Muscle of leg (tissue), 16 donors: ENCODE measurements at places on chromosomes 6 and 20.
A peak's percentile ranks its signal among the peaks of the same experiment; 100 is the strongest.

GRCh38 chr6:155418017-155418761, 37.5 kb downstream of the NOX3 start:
- DNase-seq: peak; percentile 66

- no peak for DNase-seq
Observed at GRCh38 chr6:39076623-39077535, 28.3 kb downstream of the GLP1R start.

DNA sequence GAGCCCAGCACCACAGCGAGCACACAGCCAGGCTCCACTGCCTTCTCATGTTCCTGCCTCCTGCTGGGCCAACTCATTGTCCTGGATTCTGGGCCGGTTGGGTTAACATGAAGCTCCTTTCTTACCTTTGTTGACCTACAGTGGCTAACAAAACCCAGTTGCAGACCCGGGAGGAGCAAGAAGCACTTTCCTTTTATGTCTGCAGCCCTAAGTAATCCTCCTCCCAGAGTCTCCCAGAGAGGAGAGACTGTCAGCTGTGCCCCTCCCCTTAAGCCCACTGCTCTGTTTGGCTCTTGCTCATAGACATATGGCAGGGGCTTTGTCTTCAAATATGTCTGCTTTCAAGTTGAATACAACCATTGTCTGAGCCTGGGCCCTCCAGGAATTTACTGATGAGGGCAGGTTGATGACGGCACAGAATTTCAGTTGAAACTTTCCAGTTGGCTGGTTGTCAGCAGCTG, 55.2 kb downstream of the PSMB1 start:
- DNase-seq: peak; percentile 59

- no peak for DNase-seq
Observed at GRCh38 chr6:45666846-45667245, 289.1 kb upstream of the SUPT3H start.

GRCh38 chr6:138194287-138194686, 24.0 kb downstream of the PBOV1 start:
- peak; percentile 58 for DNase-seq

GRCh38 chr6:41346441-41346840, 11.0 kb downstream of the NCR2 start:
- no peak for DNase-seq

DNA sequence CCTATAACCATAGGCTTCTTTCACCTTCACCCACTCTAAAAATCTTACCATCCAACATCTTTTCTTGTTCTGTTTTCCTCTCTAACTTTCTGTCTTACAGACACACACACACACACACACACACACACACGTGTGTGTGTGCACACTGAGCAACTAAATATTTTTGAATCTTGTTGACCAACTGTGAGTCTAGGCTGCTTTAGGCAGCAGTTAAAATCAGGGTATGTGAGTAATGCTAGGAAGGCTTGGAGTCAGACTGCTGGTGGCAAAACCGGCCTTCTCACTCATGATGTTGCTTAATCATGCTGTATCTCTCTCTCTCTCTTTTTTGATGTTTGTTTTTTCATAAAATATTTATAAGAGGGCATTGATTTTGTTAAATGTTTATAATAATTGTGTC, 103.1 kb upstream of the TBX18 start:
- no peak for DNase-seq

GRCh38 chr6:108452711-108453195, 108.0 kb upstream of the FOXO3 start:
- DNase-seq: peak; percentile 91

GRCh38 chr6:154468760-154469159, 41.7 kb downstream of the CNKSR3 start:
- no peak for DNase-seq

DNA sequence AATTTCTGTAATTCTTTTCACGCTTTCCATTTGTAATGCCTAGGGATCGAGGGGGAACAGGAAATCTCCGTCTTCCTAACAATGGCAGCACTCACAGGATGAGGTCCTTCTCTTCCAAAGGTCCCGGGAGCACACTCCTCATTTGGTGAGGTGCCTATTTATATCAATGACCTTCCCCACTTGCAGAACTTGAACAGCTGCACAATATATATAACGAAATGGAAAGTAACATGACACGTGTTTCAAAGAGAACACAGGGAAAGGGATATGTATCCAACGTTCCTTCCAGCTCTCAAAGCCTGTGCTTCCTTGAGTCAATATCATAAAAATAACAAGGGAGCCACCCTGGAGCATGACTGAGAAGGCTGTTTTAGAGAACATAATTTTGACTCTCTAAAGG, 78.6 kb upstream of the RBM24 start:
- DNase-seq: peak; percentile 98

- peak; percentile 86 for DNase-seq
Observed at GRCh38 chr20:11521476-11522365, 396.0 kb upstream of the BTBD3 start.

GRCh38 chr6:68637071-68637470, 2.0 kb downstream of the ADGRB3 start:
- DNase-seq: no peak

DNA sequence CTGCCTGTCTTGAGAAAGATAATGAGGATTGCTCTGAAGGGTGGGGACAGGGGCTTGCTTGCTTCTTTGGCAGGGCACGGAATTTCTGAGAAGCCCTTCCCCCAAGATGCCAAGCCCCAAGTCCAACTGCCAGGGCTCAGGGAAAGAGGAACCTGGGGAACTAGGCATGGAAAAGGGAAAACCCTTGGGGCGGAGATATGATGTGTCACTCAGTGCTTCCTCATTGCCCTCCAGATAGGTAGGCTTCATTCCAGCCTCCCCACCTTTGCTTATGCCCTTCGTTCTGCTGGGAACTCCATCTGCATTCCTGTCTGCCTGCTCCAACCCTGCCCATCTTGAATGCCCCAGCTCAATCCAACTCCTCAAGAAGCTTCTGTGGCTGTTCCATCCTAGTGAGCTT, 61.2 kb downstream of the VEGFA start:
- DNase-seq: no peak

DNA sequence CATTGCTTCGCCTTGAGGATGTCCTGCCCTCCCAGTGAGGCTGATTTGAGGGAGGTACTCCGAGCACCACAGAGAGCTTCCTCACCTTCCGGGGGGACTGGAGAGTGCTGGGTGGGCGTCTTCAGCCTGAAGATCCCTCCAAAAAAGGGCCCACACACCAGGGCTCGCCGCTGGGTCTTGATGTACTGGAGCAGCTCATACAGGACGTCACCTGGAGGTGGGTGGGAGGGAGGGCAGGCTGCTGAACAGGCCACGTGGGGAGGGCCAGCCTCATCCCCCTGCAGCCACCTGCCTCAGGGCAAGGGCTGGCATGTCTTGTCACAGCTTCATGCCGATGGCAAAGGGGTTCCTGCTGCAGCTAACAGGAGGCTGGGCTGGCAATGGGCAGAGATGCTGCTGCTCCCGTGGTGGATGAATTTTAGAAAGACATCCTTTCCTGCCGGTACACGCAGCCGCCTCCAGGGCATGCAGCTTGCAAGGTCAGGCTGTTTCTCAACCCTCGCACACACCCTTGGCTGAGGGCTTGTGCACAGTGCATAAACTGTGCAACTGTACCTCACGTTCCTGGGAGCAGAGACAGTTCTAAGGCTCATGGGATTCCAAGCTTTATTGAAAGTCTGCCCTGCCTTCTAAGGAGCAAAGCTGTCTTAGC, 14.0 kb downstream of the ETV7 start:
- no peak for DNase-seq

DNA sequence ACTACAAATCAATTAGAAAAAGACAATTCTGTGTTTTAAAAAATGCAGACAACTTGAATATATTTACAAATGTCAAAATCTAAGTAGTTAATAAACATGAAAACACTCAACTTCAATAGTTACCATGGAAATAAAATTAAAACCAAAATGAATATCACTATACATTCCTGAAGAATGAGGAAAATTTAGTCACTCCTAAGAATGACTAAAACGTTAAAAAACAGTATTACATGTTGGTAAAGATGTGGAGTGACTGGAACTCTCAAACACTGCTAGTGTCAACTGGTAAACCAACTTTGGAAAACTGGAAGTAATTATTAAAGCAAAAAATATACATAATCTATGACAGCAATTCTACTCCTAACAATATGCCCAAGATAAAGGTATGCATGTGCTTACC, 36.3 kb downstream of the AHI1 start:
- DNase-seq: no peak

GRCh38 chr6:36809156-36809555, 30.1 kb downstream of the CPNE5 start:
- DNase-seq: no peak

DNA sequence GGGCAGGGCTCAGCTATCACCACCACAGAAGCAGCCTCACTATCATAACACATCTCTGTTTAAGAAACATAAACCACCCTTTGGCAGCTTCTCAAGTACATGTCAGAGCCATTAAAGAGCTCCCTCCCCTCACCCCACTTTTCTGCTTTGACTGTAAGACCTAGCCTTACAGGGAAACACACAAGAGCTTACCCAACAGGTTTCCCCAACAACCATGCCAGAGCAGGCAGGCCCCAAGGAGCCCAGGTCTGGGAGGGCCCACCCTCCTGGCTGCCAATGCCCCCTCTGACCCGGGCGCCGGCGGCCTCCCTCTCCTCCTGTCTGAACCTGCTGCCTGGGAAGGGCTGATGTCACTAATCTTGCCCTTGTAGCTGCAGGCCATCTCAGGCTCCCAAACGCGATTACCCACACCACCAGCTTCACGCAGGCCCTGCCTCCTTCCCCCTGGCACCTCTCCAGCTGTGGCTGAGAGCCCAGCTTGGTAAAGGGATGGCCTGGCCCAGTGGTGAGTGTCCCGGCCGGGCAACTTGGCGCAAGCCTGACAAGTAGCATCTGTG, 402.0 kb downstream of the MAFB start:
- peak; percentile 75 for DNase-seq

GRCh38 chr6:37673436-37673835, 24.2 kb downstream of the MDGA1 start:
- DNase-seq: no peak

- DNase-seq: no peak
Observed at GRCh38 chr20:60469829-60470228, 511.6 kb downstream of the CDH26 start.

DNA sequence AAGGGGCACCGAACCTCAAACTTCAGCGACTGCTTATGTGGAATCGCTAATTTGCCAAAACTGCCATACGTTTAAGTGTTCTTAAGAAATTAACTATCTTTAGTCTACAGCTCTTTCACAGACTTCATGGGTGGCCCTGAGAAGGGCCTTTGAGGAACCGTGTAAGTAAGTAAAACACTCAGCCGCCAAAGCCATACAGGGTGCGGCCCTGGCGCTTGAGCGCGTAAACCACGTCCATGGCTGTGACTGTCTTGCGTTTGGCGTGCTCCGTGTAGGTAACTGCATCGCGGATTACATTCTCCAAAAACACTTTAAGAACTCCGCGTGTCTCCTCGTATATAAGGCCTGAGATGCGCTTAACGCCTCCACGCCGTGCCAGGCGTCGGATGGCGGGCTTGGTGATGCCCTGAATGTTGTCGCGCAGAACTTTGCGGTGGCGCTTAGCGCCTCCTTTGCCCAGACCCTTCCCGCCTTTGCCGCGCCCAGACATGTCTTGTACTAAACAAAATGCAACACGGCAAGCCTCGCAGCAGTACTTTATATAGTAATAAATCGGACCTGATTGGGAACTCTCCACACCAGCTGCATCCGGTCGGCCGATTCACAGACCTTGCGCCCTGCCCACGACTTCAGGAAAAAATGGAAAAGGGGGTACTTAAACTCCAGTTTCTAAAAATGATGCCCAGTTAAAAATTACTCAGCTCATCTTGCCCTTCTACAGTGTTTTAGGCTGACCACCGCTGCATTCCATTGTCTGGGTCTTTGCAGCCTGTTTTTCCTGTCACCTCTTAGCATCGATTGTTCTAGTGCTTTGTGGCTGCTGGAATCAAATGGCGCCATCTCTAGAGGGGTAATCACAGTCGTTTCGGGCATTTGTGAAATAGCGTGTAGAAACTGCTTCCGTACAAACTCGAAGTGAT, 38.9 kb downstream of the OR2B2 start:
- peak; percentile 94 for DNase-seq

GRCh38 chr6:30044630-30045029, 16.4 kb upstream of the POLR1H start:
- DNase-seq: no peak

DNA sequence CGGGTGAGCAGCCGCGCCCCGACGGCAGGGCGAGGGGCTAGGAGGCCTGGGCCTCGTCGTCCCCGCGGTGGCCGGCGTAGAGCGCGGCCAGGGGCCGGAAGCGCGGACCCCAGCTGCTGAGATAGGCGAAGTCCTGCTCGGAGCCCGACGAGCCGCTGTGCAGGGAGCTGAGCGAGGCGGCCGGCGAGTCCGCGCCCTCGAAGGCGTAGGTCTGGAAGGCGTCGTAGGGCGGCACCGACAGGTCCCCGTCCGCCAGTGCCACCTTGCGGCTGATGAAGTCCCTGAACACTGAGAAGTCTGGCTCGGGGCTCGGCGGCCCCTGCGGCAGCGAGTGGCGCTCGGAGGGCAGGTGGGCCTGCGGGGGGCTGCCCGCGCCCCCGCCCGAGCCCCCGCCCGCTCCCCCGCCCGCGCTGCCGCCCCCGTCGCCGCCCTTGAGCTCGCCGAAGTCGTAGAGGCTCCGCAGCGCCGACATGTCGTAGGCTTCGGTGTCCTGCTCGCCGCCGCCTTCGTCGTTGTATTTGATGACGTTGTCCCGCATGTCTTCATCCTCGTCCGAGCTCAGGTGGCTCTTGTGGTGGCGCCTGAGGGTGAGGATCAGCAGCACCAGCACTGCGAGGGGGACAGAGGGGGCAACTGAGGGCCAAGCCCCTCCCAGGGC, 56.5 kb downstream of the CD40 start:
- peak; percentile 64 for DNase-seq

DNA sequence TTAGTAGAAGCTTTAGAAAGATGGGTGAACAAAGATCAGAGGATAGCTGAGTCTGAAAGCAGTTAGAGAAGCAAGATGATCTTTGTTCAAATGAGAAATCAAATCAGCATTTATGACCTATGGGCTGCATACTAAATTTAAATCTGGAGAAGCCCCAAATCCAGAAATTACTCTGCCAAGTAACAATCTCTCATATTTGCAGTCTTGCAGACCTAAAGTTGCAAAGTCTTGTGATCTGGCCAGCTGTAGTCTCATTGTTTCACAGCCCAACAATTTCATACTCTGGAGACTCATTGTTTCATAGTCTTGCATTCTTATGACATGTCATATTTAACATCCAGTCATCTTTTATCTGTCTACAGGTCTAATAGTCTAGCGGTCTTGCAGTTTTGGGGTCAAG, 364.9 kb upstream of the RSPO3 start:
- peak; percentile 95 for DNase-seq

DNA sequence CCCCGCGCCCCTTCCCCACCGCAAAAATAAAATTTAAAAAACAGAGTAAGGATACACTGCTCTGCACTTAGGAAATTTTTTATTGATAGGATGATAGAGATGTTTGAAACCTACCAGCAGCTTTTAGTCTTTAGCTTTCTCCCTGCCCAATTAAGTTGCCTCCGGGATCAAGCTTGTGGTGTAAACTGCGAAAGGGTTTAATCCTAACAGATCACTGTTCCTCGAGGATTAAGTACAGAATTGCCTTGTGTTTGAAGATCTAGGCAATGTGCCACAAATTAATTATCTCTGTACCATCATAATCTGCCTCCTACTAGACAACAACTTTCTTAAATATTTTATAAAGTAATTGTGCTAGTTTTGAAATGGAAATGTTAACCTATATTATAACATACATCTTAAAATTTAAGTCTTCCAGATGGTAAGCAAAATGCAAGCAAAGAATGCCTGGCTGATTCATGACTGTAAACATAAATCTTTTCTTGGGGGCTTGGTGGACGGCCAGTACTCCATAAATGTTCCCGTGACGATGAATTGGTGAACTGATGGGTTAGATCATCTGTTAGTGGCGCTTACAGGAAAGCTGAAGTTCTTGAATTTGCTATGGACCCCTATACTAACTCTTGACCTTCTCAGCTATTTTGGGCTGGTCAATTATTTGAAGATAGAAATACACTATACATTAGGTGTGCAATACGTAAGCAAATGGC, 58.0 kb upstream of the ARHGAP18 start:
- DNase-seq: no peak
